Activated CD4-positive, alpha-beta T cell treated with anti-CD3 and anti-CD28 coated beads, Interleukin-2, amount 50 U/mL, for 16 hours (primary cell): ENCODE measurements at places on chromosomes 5 and 9.

DNA sequence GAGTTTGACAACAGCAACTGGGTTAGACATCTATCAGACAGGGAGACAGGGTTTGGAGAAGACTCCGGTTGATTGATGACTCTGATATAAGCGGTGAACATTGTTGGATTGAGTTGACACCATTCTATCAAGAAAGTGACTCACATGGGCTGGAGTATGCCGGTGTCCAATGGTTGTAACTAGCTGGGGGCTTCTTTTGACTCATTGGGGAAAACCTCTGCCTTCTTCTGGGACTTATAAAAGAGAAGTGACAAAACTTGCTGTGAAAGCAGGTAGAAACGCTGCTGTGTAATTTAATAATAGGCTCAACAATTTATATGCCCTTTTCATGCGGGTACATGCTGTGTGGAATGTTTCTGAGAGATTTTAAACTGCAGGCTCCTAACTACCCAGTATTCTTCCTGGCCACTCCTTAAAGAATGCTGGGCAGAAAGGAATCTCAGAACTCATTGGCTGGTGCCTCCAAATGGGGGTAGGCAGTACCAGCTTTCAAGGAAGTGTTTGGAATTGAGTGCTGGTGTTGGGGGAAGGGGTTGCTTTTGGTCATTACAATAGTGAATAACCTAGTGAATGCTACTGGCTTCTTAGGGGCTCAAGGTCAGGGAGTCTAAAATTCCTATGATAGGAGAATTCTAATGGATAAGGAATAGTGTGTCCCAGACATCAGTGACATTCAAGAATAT is 43.9 kb downstream of the FYB1 start:
- DNase-seq, result peak; percentile 78

- DNase-seq, result peak; percentile 62
Observed at GRCh38 chr9:72524820-72525540, 3.6 kb downstream of the TMC1 start.

- no peak for DNase-seq
Observed at GRCh38 chr9:136950656-136951276, 1.3 kb upstream of the LCN12 start.

DNA sequence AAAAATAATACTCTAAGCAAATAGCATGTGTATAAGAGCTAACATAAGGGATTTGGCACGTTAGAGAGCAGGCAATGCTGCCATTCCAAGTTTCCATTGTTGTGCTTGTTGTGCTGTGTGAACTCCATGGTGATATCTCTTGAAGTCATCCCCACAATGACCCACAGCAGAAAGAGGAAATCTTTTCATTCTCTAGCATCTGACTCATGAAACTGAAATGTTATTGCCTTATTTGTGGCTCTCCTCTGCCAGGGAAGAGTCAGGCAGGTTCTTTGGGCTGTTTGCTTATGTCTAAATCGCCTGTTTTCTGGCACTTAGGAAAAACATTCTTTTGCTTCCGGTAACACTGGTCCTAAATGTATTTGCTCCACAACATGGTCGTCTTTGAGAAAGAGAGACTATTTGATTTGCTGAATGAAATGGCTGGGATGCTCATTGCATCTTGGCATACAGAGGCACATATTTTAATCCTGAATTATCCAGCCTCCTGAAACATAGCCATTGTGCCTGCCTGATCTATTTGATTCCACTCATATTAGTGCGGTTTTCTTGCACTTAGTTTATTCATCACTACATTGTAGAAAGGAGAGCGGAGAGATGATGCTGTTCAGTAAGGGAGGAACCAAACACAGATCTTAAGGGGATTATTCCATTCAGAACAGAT is 188.8 kb downstream of the CSNK1G3 start:
- no peak for DNase-seq

- DNase-seq, result no peak
Observed at GRCh38 chr9:128251732-128252100, 24.1 kb downstream of the GOLGA2 start.

DNA sequence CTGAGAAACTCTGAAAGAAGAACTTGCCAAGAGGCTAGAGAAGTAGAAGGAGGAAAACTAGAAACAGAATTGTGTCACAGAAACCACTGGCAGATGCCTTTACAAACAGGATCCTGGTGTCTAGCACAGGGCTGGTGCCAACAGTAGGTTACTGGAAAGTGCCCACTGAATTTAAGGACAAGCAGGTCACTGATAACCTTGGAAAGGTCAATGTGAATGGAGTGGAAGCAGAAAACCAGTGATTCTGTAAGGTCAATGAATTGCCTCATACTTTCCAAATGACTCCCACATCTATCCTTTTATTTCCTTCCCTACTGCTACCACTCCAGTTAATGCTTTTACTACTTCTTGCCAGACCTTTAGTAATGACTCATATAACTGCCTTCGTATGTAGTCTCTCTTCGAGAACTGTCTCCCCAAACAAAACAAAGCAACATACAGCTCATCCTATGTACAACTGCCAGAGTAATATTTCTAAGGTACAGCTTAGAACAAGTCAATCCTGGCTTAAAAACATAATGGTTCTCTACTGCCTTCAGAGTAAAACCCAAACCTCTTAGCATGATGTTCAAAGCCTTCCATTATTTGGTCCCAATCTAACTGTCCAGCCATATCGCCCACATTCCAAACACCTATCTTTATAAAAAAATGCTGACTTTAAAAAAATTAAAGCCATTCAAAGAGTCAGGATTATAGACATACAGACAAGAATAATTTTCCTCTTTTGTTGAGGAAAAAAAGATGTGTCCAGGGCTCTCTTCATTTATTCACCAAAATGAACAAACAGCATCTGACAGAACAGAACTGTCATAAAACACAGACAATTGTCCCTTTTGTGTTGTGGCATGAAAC is 52.5 kb downstream of the NR3C1 start:
- DNase-seq, result peak; percentile 65

- peak; percentile 90 for DNase-seq
Observed at GRCh38 chr5:91162534-91163381, 220.4 kb downstream of the ARRDC3 start.

GRCh38 chr9:4137234-4137633 is 162.6 kb downstream of the GLIS3 start:
- no peak for DNase-seq

DNA sequence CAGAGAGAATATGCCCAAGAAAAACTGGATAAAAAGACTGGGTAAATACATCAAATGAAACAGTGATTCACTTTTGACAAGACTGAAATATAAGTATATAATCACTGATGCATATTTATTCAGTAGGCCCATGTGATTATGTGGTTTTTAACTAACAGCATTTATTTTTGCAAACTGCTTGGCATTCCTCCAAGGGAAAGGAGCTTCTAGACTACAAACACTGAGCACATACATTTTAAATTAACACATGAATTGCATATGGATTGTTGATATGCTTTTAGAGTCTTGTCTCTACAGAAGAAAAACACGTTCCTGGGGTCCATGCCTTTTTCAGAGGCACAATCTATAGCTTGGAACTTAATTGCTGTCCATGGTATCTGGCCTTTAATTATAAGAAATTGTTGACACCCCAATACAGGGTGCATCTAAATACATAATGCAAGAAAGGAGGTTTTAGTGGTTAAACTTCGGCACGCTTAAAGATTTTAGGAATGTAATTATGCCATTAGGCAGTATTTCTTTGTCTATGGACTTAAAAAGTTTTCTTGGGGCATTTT is 6.9 kb upstream of the MEIKIN start:
- no peak for DNase-seq

DNA sequence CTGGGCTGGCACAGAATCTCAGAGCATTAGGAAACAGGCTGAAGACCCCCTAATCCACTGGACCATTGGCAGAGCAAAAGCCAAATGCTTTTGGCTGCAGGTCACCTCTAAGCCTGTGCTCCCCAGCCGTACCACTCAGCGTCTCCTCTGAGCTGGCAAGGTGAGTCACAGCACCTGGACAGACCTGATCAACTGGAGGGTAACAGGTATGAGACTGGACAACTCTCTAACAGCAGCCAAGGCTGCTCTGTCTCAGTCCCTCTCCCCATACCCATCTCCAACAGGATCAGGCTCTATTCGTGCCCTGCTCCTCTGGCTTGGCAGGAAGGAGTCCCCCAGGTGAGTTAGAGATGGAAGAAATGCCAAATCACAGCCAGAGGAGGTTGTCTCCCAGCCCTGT is 4.7 kb downstream of the GOLGA2 start:
- DNase-seq, result no peak

DNA sequence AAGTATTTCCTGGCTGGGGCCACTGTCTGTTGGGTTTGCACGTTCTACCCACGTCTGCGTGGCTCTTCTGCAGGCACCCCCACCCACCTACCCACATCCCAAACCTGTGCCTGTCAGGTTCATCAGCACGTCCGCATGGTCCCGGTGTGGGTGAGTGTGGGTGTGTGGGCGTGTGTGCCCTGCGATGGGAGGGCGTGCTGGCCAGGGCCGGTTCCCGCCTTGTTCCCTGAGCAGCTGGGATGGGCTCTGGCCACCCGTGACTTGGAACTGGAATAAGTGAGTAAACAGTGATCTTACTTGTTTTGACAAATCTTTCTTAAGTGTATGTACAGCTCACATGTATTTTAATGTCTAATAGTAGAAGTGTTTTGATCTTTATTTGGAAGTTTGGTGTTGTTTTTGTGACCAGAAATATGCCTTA is 20.4 kb downstream of the ERGIC1 start:
- no peak for DNase-seq

DNA sequence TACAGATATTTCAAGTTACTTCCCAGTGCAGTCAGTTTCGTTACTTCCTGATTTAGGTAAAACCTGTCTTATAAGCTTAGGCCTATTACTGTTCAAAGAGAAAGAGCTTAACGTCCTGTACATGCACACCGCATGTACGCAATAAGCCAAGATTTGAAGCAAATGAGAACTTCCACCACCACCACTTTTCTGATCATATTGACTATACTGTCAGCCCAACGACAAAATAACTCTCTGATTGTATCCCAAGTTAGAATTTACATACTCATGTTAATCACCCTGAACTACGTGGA is 5.1 kb downstream of the NFIB start:
- no peak for DNase-seq

DNA sequence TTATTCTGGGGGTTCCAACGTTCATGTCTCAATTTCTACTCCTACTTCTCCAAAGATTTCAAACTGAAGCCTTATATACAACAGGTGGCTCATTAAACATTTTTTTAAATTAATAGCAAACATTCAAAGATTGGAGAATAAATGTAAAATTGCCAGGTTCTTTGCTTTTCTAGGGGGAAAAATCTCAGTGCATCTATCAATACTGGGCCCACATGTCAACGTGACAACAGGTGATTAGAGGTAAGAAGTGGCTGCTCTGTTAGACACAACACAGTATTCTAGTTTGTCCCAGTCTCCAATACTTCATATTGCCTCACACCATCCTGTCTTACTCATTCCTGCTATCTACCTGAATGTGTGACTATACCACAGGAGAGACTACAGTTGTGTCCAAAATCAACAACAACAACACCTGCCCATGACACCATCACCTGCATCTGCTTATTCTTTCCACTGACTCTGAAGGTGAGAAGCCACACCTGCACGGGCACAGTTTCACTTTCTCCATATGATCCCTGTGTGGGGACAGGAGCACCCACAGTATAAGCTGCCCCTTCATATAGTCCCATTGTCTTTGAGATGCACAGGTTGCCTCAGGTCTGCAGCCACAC is 110.2 kb downstream of the LHFPL2 start:
- DNase-seq, result no peak

GRCh38 chr9:21465859-21466518 is 16.1 kb downstream of the IFNE start:
- DNase-seq, result peak; percentile 53

DNA sequence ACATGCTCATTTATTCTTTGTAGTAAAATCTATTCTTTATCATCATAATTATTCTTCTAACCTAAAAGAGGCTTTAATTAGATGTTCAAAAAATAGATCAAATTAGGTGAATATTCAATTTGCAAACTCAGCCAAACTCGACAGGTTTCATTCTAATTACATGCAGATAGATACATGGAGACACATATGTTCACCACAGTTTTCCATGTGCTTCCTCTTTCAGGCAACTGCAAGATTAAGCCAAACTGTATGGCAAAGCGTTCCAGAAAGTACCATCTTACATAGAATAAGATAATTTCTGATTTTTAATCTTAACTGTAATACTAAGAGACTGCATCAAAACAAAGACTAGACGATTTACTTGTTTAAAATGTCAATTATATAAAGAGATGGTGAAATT is 868.7 kb upstream of the DMAC1 start:
- no peak for DNase-seq

DNA sequence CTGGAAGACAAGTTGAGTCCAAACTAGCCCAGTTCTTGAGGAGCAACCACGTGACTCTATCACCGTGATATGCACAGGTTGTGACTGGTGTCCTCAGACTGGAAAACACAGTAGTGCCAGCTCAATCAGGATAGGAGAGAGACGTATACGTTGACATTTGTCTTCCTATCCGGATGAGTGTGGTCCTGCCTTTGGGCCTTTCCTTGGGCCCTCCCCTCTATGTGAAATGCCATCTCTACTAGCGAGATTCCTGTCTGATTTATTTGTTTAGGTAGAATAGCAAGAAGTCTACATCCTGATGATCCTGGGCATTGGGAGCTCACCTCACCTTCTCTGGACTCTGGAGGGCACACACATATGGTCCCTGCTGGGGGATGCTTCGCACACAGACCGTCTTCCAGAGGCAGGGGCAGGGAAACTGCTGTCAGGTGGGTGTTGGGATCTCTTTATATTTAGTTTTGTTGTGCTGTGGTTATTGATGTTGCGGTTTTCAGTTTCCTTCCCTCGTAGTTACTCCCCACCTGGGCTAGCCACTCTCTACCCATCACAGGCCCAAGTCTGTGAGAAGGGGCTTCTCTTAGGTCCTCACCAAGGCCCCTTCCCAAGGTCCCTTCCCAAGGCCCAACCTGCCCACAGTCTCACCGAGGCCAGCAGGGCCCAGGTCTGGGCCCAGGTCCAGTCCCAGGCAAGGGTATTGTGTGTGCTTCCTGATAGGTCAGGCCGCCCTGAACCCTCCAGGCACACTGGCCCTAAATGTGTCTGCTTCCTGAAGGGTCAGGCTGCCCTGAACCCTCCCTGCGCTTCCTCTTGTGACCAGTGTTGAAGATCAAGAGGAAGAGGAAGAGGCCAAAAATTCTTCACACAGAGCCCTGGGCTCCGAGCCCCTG is 19.0 kb upstream of the SPINK4 start:
- no peak for DNase-seq

DNA sequence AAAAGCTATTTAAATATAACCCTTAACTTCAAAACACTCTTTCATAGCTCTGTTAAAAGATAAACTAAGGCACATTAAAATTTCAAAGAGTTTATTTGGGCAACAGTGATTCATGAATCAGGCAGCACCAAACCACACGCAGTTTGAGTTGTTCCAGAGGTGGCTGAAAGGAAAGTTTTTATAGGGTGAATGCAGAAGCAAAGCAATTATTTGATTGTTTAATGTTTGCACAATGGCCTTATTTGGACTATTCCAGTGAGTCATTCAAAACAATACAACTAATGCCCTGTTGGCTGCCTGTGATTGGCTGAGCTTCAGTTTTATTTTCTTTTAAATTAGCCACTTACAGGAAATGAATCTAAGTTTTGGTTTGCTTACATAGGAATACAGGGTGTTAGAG is 125.3 kb downstream of the CEP120 start:
- DNase-seq, result no peak

DNA sequence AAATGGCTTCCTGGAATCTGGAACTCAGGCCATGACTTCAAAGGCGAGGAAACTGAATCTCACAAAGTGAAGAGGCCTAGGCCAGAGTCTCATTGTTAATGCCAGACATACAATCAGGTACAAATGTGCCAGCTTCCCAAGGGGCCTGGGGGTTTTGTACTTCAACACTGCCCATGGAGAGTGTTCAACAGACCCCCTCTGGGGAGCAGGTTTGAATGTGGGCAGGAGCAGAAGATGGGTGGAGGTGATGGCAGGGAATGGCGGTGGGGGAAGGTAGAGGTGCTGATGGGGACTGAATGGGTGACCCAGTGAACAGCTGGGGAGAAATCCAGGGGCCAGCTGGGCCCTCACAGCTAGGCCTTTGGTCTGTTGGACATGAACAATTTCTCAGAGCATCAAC is 12.0 kb downstream of the FOXI1 start:
- DNase-seq, result no peak
